Caco-2 (cell line): ENCODE measurements at places on chromosomes 3 and 15. TPM values are rescaled to one million over a fixed set of nuclear protein-coding genes. Genes with fewer than 3 reads are reported as not detected.

FETUB gene
- 0.30 TPM in 1 of 2 replicates, not detected in the other for total RNA-seq

- H3K4me1 ChIP-seq = peaks cover 9% of the 10 kb centered on the region
- no peak overlapping the region for H3K27ac ChIP-seq
- H3K36me3 ChIP-seq = no peaks in the 10 kb centered on the region
These were observed 92.3 kb downstream of the RAP2B start for GRCh38 chr3:153254361-153254760.

RLBP1 gene
- total RNA-seq = not detected in 2 replicates

GNAT1 gene
- total RNA-seq = 0.50 TPM in 1 of 2 replicates, not detected in the other

- no peaks in the 10 kb centered on the region for H3K27me3 ChIP-seq
- H3K36me3 ChIP-seq = no peaks in the 10 kb centered on the region
- DNase-seq = no peak
- no peaks in the 10 kb centered on the region for H3K4me1 ChIP-seq
- H3K27ac ChIP-seq = no peak overlapping the region
- no peak overlapping the region for H3K4me3 ChIP-seq
These were observed 52.6 kb upstream of the ABHD2 start for GRCh38 chr15:89035658-89036057.

GRCh38 chr3:196889844-196890708 is 22.4 kb downstream of the SENP5 start:
- no peak for DNase-seq
- H3K36me3 ChIP-seq = no peaks in the 10 kb centered on the region; the same call in 1 of the 2 replicates
- no peaks in the 10 kb centered on the region for H3K4me1 ChIP-seq
- no peak overlapping the region for H3K27ac ChIP-seq
- H3K4me3 ChIP-seq = no peak overlapping the region
- no peaks in the 10 kb centered on the region for H3K27me3 ChIP-seq

QRICH1 gene
- total RNA-seq = 112 and 119 TPM in 2 replicates

CPNE9 gene
- total RNA-seq = not detected in 2 replicates

DNA sequence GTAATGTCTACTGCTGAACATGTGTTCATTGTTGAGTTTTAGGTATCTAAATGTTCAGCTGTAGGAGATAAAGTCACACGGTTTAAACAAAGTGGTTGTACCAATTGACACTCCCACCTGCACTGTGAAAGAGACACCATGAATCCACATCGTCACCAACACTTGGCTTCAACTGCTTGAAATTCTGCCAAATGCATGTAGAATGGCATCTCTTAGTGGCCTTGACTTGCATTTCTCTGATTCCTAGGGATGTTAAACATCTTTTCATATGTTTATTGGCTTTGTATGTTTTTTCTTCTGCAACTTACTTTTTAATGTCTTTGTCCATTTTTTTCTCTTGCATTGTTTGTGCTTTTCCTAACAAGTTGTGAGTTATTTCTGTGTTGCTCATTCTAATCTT is 43.4 kb downstream of the RPLP1 start:
- DNase-seq = no peak
- no peaks in the 10 kb centered on the region for H3K4me1 ChIP-seq
- H3K36me3 ChIP-seq = no peaks in the 10 kb centered on the region
- no peaks in the 10 kb centered on the region for H3K27me3 ChIP-seq
- no peak overlapping the region for H3K27ac ChIP-seq

DNA sequence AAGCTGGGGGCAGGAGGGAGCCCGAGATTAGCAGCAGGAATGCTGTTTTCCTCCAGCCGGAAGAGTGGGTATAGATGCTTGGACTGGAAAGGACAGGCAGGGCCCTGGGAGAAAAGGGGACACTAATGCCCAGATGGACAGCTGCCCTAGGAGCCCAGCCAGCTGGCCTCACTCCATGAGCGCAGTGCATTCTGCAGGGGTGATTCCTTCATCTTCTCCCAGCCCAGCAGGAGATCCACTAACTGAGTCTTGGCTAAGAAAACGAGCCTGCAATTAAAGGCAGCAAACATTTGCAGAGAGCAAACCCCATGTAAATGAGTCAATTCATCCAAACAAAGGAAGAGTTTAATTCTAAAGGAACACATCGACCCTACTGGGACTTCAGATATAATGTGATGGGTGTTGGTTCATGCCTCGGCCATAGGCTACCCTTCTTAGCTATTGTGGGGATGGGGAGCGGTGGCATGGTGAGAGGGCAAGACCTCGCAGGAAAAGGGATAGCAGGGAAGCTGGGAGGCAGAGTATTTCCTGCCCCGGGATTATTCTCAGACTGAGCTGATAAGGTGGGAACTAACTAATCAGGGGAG is 13.3 kb upstream of the MINAR1 start:
- H3K4me3 ChIP-seq = no peak overlapping the region
- H3K27me3 ChIP-seq = no peaks in the 10 kb centered on the region
- no peaks in the 10 kb centered on the region for H3K36me3 ChIP-seq
- no peaks in the 10 kb centered on the region for H3K4me1 ChIP-seq
- no peak for DNase-seq
- H3K27ac ChIP-seq = no peak overlapping the region

DNA sequence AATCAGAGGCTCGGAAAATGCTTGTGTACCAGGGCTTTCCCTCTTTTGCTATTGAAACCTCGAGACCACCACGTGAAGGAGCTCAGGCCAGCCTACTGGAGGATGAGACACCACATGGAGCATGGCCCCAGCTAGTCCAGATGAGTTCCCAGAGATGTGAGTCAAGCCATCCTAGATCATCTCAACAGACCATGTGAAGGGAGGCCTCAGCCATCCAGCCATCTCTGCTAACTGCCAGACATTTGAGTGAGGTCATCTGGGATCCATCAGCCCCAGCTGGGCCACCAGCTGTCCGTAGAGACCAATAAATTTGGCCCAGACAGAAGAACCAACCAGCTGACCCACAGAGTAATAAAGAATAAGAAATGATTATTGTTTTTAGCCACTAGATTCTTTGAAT is 62.8 kb upstream of the PROK2 start:
- no peak overlapping the region for H3K27ac ChIP-seq
- H3K27me3 ChIP-seq = no peaks in the 10 kb centered on the region
- no peak for DNase-seq
- H3K4me1 ChIP-seq = no peaks in the 10 kb centered on the region

DNA sequence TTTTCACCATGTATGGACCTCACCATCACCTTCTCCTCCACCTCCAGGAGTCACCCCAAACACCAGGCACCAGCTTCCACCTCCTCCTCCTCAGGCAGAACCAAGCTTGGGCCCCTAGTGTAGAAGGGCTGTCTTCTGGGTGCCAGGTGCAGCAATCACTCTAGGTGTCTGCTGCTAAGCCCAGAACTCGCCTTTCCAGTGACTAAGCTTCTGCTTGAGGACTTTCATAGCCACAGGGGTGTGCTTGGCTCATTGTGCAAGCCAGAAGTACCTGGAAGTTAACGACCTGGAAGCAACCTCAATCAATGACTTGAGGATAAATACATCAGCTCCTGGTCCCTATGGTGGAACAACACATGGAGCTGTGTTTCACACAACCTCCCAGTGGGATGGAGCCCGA is 49.8 kb upstream of the PXYLP1 start:
- DNase-seq = no peak
- no peak overlapping the region for H3K4me3 ChIP-seq
- H3K4me1 ChIP-seq = no peaks in the 10 kb centered on the region
- no peaks in the 10 kb centered on the region for H3K27me3 ChIP-seq
- no peaks in the 10 kb centered on the region for H3K36me3 ChIP-seq
- H3K27ac ChIP-seq = no peak overlapping the region
